ENCODE measurements at places on chromosomes 7 and 10.

DNA sequence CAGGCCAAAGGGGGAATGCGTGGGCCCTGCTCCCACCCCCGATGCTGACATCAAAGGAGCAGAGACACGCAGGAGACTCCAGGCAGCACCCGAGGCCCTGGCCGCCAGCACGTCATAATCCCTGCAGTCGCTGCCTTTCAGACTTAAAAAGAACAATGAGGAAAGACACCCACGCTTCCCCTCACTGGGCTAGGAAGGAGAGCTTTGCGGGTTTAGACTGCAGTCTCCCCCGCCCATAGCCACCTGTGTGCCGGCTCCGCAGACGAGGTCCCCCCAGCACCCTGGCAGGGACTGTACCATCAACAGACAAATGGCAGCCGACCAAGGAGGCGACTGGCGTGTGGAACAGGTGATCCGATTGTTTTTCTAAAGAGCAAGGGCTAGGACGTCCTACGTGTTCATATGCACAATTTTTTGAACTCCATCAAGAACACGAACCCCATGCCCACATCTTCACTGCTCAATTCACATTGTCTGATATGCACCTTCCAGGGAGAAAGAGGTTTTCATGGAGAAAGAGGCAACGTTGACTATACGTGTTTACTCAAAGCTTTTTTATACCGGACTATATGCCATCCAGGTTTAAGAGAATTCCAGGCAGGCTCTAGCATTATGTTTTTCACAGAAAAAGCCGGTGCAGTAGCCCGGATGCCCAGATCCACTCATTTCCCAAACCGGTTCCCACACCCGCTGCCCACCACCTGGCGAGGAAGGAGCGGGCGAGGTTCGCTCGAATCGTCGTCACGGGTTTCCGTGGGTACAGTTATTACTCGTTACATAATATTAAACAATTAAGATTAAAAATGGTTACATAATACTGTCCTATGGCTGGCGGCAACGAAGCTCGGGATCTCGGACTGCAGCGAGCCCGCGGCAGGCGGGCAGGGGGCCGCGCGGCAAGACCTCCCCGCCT lies 1.1 kb downstream of the GRB10 start:
- no peak for DNase-seq

DNA sequence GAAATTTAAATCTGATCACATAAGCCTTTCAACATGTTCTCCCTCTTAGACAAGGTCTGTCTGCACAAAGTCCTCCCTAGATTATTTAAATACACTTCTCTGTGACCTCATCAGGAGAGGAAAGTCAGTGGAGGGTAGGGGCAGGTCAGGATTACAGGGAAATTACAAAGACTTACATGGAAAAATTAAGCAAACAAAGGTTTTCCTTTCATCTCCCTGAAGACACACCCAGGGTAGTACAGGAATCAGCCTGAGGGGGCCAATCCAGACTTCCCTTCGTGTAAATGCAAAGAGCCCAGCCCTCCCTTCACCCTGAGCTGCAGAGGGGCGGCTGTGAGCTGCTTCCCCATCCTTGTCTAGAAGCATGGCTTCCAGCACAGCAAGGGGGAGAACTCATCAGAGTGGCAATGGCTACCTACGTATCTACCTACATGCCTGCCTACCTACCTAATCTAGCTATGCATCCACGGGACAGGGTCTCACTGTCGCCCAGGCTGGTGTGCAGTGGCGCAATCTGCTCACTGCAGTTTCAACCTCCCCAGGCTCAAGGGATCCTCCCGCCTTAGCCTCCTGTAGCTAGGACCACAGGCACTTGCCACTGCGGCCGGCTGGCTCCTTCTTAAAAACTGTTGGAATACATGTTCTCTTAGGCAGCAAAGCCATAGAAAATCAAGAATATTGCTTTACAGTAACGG lies 33.2 kb downstream of the PITRM1 start:
- DNase-seq: no peak

GRCh38 chr7:117630501-117630900 lies 150.7 kb downstream of the CFTR start:
- no peak for DNase-seq

- no peak for DNase-seq
These were observed 116.3 kb downstream of the CUX1 start for GRCh38 chr7:101933688-101934121.

DNA sequence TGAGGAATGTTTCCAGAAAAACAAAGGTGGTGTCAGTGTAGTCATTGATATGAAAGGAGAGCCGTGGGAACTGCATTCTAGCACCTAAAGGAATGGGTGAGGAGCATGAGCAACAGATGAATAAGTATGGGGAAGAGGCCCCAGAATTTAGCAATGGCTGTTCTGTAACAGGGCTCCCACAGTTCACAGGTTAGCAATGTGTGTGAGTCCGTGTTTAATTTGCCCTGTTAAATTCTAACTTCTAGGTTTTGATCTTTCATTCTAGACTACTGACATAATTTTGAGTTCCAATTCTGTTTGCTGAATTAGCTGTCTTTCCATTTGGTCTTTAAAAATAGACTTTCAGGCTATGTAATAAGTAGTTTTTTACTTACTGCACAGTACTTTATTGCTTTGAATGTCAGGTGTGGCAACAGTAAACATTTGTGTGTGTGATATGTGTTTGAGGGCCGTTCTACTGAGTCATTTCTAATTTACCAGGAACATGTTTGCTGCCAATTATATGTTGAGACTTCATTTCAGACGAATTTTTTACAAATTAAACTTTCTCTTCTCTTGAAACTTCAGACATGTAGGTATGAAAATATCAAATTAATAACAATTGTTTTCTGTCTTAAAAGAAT lies 8.8 kb downstream of the STK17A start:
- DNase-seq: no peak

DNA sequence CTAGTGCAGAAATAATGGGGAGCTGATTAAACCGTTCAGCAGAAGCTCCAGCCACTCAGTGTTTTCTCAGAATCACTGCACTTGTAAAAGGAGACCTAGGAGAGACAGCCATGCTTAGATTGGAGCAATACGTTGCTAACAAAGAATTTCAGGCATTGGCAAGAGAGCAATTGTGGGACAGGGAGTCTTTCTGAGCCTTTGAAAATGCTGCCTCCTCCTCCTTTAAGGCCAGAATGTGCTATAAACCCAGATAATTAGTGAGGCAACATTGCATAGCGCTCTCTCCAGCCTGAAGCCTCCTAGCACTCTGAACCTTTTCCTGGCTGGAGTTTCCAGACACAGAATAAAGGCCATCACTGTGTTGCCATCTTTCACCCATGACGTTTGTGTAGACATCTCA lies 18.5 kb upstream of the PTPRN2 start:
- DNase-seq: no peak

- DNase-seq: no peak
These were observed 407.0 kb downstream of the SORCS1 start for GRCh38 chr10:106757521-106757920.

DNA sequence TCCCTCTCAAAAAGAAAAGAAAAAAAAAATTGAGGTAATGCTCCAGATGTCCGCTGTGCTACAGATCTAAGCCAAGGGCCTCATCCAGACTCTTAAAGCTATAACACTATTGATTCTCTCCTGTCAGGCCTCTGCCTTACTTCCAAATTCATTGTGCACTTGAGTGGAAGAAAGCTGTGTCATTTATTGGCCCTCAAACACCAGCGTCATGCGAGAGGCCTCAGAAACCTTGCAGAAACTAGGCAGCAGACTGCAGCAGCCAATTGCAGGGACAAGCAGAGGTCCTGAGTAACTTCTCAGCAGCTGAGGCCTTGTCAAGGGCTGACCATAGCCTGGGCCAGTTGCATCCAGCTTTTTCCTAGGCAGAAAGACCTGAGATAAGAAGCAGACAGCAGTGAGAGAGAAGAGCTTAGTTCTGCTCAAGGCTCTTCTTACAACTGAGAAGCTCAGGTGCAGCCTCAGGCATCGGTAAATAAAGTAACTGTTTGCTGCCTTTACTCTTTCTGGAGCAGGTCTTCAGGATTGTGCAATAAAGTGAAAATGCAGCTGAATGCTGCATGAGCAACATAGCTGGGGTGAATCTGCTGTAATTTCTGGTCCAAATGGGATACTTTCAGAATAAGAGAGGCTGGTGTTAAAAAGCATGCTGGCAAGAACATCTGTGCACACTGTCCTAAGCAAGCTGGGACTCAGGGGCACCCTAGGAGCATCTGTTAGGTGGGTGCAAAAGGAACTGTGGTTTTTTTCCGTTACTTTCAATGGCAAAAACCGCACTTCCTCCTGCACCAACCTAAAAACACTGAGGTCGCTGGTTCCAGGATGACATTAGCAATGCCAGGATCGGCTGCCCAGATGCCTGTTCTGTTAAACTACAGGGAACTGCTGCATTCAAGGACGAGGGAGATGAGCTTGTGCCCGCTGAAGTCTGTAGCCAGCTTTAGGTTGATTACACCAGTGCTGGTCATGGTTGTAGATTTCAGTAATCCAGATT lies 181.8 kb upstream of the PFKP start:
- DNase-seq: no peak

DNA sequence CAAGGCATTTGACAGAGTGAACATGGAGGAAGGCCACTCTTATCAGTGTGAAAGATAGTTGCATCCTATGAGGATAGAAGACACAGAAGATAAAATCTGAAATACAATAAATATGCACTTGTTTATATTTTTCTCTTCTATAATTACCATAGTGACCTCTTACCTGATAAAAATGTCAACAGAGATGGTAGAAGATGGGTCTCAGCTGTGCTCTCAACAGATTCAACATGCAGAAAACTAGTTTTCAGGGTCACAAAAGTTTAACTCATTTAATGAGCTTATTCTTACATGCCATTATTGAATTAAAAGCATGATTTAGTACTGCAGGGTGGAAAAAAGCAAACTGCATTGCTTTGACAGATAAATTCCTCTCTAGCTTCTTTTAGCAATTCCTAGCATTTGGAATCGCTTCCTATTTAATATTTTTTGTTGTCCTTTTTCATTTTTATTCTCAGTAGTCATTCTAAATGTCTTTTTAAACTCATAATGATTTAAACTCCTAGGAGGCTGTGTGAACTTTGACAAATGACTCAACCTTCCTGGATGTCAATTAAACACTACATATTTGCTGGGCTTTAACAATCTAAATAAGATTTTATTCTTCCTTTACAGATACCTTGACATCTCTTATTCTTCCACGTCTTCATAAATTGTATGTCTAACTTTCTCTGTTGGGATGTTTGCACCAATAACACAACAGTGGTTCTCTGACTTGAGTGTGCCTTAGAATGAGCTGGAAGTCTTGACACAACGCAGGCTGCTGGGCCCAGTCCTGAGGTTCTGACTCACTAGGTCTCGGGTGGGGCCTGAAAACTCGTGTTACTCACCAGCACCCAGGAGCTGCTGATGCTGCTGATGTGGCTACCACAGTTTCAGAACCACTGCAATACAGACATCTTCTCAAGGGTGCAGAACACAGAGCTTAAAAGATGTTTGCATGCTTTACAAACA lies 565.5 kb upstream of the IGFBP3 start:
- DNase-seq: no peak

- DNase-seq: no peak
These were observed 393.0 kb downstream of the PHTF2 start for GRCh38 chr7:78191475-78192079.

DNA sequence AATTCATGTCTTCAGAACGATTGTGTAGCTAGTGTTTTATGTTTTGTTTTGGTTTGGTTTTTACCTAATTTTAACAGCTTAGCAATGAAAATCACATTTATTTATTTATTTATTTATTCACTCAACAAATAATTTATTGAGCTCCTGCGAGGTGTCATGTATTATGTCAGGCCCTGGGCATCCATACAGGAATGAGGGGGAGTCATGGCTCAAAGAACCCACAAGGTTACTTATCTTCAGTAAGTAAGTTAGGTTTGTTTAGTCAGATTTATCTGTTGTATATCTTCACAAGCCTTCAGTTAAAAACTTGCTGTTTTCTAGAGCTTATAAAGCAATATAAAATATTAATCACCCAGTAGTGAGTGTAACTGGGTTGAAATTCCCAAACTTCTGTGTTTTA lies 45.4 kb downstream of the FOXP2 start:
- DNase-seq: no peak

GRCh38 chr10:114821915-114822443 lies 399 bp downstream of the FHIP2A start:
- no peak for DNase-seq

- DNase-seq: no peak
These were observed 132.9 kb upstream of the ZMIZ1 start for GRCh38 chr10:78935697-78936407.

DNA sequence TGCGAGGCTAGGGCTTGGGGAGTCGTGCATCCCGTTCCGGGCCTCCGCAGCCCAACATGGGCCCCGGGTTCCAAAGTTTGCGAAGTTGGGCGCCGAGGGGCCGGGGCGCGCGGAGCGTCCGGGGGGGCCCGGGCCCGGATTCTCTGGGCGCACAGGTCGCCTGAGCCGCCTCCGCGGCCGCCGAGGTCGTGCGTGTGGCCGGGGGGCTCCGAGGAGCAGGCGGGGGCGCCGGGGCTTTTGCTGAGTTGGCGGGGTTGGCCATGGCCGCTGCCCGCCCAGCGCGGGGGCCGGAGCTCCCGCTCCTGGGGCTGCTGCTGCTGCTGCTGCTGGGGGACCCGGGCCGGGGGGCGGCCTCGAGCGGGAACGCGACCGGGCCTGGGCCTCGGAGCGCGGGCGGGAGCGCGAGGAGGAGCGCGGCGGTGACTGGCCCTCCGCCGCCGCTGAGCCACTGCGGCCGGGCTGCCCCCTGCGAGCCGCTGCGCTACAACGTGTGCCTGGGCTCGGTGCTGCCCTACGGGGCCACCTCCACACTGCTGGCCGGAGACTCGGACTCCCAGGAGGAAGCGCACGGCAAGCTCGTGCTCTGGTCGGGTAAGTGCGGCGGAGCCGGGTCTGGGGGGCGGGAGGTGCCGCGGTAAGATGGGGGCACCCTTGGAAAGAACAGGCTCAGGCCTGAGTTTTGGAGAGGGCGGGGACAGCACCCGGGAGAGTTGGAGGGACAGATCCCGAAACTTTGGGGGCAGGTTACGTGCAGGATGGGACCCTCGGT lies 643 bp downstream of the SMO start:
- no peak for DNase-seq

DNA sequence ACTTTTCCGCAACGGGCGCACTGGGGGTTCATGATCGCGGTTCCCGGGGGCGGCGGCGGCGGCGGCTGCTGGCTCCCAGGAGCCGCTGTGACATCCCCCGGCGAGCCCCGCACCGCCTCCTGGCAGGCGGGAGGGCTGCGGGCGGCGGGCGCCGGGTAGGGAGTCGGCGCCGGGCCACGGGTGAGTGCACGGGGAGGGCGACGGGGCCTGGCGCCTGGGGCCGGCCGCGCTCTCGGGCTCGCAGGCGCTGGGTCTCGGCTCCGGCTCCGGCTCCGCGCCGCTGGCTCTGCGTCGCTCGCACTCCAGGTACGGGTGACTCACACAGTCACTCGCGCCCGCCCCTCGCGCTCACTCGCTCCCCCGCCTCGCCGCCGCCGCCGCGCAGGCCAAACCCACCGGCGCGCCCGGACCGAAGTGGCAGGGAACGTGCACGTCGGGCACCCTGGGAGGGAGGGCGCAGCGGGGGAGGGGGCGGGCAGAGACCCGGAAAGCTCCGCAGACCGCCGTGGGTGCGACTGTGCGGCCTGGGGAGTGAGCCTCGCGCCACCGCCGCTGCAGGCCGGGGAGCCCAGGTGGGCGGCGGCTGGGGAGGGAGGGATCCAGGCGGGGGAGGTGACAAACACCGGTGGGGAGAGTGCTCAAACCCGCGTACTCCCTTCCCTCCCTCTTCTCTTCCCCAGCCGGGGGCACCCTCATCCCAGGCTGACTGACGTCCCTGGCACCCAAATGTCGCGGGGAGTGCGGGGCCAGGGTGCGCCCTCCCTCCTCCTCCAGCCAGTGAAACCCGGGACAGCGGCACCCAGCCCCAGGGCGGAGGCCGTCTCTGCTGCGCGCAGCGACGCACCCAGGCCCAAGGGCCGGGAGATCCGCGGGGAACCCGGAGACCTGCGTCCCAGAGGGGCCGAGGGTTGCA lies 276.9 kb upstream of the NEBL start:
- DNase-seq: no peak
